ENCODE measurements at places on chromosomes 16 and 17.
A peak's percentile ranks its signal among the peaks of the same experiment; 100 is the strongest.

DNA sequence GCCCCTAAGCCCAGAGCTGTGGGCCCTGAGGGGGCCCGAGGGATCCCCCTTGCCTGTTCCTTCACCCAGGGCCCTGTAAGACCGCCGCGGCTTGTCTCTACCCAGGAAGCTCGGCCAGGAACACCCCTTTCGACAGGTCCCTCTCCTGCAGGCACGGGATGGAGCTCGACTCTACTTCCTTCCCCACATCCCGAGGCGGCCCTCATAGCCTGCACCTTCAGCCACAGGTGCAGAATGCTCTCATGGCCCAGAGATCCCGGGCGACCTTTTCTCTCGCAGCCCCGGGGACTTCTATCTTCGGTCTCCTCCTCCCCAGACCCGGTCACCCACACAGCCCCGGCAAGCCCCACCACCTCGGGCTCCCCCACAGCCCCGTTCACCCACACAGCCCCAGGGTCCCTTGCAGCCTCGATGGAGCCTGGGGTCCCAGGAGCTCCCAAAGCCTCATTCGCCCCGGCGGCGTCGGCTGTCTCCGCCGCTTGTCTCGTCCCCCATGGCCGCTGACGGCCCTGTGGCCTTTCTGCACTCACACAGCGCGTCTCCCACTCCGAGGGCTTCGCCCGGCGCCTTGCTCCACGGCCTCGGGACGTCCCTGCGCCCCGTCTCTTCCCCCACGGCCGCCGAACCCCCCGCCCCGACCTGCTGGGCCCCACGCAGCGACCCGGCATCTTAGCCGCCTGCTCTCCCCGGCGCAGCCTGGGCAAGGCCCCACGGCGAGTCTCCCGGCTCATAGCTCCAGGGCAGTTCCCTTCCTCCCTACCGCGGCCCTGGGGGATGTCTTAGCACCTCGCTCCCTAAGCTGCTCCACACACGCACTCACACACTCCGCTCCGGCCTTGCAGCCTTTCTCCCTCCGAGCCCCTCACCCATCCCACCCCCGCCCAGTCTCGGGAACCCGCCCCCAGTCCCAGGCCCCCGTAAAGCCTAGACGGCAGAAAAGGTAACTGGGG lies 650 bp downstream of the KIAA0753 start:
- DNase-seq = peak; percentile 22

GRCh38 chr16:19354371-19354770 lies 63.3 kb upstream of the TMC5 start:
- no peak for DNase-seq

- no peak for DNase-seq
Observed at GRCh38 chr16:59126486-59126885, 392.4 kb upstream of the GOT2 start.

DNA sequence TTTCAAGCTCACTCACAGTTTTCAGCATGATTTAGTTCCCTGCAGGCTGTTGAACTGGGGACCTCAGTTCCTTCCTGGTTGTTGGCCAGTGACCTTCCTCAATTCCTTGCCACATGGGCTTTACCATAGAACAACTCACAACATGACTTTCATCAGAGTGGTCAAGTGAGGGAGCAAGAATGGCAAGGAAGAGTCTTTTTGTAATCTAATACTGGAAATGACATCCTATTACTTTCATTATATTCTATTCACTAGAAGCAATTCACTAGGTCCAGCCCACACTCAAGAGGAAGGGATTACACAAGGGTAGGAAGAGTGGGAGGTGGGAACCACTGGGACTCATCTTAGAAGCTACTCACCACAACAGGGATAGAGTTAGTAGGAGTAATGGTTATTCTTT lies 57.6 kb downstream of the SYT17 start:
- no peak for DNase-seq

DNA sequence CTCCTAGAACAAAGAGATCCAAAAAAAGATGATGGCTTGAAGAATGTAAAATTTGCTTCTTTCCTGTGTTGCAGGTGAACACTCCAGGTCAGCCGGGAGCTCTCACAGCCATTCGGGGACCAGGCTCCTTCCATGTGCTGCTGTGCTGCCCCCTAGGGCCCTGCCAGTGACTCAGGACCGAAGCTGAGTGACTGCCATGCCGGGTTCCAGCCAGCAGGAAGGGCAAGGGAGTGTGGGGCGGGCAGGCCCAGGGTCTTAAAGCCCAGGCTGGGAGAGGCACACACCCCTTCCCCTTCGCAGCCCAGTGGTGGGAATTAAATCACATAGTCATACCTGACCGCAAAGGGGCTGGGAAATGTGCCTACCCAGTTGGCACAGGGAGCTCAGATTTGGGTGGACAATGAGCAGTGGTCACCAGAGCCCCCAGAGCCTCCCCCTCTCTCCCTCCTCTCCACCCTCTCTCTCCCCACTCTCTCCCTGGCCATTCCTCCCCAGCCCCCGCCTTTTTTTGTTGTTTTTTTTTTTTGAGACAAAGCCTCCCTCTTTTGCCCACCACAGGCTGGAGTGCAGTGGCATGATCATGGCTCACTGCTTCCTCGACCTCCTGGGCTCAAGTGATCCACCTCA lies 11.5 kb downstream of the EPOP start:
- peak; percentile 28 for DNase-seq

DNA sequence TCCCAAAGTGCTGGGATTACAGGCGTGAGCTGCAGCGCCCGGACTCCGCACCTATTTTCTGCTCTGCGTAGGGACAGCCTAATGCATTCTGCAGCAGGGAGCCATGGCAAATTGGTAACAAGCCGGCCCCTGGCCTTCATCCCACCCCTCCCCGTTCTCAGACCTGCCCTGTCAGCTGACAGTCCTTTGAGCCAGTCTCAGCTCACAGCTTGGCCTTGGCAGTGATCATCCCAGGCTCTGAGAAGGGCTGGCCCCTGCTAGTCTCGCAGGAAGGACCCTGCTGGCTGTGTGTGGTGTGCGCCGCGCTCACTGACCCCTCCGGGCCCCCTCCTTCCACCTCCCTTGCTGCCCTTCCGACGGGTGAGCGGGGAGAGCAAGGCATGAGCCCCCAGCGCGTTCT lies 10.3 kb upstream of the NPTX1 start:
- DNase-seq = no peak

- DNase-seq = no peak
Observed at GRCh38 chr16:81921843-81922584, 89.3 kb downstream of the SDR42E1 start.

DNA sequence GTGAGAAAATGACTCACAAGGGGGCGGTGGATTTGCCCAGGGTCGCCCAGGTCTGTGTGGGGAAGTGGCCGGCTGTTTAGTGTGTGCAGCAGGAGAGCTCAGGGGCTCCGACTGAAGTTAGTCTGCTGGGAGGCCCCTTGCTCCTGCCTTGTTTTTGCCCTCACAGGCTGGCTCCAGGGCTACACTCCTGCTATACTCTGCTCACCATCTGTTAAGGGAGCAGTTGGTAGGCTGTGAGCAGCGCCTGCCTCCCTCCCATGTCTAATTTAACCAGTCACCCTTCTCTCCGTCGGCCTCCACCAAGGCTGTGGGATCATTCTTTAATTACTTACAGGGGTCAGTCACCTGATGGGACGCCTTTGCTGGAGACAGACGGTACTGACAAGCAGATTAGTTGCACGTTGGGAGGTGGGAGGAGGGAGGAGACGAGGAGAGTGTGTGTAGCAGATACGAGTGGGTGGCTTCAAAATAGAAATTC lies 35.5 kb downstream of the KSR1 start:
- no peak for DNase-seq

DNA sequence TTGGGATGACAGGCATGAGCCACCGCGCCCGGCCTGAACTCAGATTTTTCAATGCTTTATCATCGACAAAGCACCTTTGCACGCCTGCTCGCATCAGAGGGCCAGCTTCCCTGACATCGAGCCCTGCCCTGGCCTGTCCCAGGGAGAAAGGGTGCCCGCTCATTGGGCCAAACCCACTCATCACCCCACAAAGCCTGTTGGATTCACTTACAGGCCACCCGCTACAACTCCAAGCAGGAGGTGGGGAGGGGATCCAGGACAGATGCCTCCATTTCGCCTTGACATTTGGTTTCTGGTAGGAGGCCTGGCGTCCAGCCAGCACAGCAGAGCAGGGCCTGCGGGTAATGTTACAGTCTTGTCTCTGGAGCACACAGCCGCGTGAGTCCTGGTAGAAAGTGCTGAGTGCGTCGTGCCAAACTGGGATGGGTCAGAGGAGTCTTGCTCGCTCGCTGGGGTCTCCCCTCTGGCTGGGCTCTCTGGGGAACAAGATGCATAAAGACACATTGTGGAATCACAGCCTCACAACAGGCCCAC lies 19.8 kb downstream of the SMTNL2 start:
- DNase-seq = no peak

DNA sequence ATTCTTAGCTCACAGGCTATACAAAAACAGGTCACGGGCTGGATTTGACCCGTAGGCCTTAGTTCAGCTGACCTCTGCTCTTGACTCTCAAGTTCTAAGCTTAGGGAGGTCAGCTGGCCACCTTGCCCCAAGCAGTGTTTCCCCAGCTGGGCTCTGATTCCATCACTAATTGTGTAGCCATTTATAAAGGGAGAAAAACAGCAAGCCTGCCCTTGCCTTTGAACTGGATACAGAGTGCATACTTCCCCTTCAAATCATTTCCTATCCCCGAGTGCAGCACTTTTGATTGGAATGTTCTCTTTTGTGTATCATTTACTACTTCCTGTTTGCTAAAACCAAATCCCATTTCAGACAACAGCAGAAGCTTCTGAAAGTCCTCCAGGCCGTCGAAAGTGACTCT lies 153.6 kb downstream of the KATNIP start:
- DNase-seq = no peak

DNA sequence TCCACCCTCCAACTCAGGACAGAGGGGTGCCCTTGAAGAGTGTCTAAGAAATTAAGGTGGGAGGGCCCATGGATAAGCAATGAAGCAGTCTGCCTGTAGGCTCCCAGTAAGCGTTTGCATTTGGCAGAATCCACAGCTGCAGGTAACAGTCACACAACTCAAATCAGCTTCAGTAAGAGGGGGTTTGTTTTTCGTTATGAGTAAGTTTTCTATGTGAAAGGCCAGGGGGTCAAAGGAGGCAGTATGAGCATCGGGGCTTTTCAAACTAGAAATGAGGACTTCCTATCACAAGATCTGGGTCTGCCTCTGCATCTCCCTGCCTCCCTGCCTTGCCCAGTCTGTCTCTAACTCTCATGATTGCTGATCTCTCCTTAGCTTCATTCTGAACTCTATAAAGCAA lies 128.1 kb upstream of the CCL2 start:
- DNase-seq = no peak

- DNase-seq = no peak
Observed at GRCh38 chr16:46756772-46757171, 8.6 kb upstream of the MYLK3 start.

DNA sequence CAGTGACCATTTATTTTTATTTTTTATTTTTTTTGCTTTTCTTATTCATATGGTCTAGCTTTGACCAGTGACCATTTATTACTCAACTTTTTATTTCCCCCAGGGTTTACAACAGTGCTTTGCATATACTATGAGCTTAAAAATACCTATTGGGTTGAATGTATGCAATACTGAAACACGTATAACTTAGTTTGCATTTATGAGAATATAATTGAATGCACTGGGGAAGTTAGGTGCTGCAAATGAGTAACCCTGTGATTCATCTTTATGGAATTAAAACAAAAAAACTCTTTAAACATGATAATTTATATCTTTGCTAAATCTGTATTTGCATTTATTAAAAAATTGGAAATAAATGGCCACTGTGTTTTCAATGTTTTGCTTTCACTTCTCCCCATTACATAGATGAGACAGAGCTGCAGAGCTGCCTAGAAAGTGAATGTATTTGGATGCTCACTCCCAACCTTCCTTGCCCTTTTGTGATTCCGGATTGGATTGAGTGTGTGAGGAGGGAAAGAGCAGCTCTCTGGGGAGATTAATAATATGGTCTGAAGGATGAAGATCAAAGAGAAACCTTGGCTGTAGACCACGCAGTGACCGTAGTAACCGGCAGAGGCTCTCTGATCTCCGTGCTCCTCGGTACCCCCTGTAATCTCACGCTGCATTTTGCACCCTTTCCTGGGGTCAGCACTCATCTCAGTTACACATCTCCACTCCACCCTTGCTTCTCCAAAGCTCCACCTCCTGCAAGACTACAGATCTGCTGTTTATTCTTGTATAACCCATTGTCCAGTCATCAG lies 14.3 kb downstream of the TMEM100 start:
- DNase-seq = no peak

- no peak for DNase-seq
Observed at GRCh38 chr16:10575506-10576130, 4.8 kb downstream of the EMP2 start.

- DNase-seq = no peak
Observed at GRCh38 chr16:22346483-22346882, 27.9 kb downstream of the CDR2 start.

DNA sequence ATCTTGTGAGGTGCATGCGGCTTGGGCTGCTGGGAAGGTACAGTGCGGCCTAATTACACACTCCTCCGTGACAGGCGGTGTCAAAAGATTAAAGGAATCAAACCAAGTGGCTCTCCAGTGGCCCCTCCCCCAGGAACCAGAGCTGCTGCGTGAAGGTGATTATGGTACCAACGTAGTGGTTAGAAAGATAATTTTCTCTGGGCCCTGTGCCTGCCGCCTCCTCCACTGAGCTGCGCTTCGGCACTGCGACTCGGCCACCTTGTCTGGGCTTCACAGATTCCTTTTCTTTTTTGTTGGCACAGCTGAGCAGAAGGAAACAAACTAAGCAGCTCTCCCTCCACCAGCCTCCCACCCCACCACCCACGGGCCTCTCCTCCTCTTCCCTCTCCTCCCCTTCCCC lies 113.2 kb upstream of the SDK2 start:
- DNase-seq = no peak

DNA sequence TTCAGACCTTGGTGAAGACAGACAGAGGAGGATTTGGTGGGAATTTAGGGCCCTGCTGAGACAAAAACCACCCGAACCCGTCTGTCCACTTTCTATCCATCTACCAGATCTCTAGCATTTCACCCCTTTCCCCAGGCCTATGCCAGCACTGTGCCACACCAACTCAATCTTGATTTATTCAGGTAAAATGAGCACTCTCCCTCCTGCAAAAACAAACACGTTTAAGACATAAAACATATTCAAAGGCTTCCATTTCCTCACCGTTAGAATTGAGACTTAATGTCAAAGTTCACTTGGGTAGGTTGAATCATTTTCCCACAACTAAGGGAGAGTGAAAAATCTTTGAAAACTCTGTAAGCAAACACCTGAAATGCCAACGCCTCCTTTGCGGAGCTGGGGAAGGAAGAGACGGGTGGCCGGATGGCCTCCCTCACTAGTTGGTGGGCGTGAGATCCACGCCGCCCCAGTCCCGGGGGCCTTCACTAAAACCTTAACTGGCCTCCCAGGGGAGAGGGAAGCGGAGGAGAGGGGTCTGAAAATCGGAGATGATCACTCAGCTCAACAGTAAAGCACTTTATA lies 862 bp downstream of the DCAKD start:
- peak; percentile 32 for DNase-seq

- DNase-seq = no peak
Observed at GRCh38 chr16:13767215-13767614, 152.7 kb upstream of the ERCC4 start.

DNA sequence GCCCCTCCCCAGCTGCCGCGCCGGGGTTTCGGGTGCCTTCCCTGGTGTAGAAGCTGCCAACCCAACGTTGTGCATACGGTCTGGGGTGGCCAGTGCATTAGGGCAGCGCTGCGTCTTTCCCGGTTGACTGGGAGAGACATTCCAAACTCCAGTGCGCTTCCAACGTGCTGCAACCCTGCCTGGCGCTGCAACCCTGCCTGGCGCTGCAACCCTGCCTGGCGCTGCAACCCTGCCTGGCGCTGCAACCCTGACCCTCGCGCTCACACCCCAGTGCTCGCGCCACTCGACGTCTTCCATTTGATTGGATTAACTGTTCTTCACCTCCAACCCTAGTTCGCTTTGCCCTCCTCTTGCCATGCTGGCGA lies 488 bp upstream of the HAP1 start:
- DNase-seq = no peak
